ENCODE measurements at places on chromosomes 2 and 18. TPM values are rescaled to one million over a fixed set of nuclear protein-coding genes. Genes with fewer than 3 reads are reported as not detected.

- DNase-seq: no peak
Measured at GRCh38 chr2:238376884-238377391, 49.8 kb upstream of the ASB1 start.

DNA sequence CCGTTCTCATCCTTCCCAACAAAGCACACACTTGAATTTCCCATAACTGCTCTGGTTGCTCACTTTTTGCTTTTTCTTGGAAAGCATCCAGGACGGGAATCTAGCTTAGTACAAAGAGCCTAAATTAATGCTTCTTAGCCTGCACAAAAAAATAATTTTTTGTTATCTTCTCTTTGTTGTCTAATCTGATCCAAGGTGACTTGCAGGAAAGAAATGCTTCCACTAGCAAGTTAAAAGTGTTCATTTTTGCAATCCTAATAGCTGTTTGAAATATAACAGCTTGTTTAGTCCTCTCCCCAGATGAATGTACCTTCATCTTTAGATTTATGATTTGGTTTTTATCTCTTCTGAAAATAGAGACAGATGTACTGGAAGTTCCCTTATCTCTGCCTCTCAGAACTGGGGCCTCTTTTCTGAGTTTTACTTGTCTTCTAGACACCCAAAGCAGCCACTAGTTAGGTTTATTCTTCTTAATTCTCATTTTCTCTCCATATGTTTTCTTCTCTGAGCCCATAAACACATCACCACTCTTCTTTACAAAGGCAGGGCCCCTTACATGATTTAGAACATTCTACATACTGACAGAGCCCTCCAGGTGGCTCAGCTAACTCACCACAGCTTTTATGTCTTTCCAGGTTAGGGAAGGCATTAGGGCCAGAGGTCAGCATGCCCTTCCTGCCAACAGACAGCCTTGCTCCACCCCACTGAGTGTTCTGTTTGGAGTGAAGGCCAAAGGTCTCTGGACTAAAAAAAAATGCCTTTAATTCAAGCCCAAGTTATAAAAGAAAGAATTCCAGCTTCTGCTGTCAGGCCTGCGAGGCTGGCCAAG is 74.7 kb upstream of the MAP4K3 start:
- DNase-seq: no peak

GRCh38 chr18:62354151-62354550 is 29.0 kb downstream of the TNFRSF11A start:
- no peak for DNase-seq

- no peak for DNase-seq
Measured at GRCh38 chr2:64540615-64541014, 16.5 kb downstream of the AFTPH start.

GRCh38 chr2:3126911-3127621 is 250.6 kb downstream of the EIPR1 start:
- DNase-seq: no peak

RUFY4 gene
- not detected for total RNA-seq

Data from right atrium auricular region (tissue), 2 donors.